ENCODE measurements at places on chromosomes 2 and 18.

DNA sequence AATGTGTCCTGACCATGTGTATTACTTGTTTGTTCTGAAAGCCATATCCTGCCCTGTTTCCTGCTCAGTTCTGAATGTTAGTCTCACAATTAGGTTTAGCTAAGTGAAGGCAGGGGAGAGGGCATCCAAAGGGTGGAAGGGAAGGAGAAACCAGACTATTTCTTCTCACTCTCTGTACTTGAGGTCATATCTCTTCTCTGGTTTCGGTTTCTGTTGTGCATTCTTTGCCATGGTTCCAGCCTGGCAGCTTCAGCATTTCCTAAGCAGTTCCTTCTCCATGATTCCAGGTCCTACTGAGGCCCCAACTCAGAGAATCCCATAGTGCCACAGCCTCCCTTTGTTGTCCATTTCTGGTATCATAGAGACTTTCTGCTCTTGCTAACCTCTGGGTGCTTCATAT is 40.3 kb upstream of the HNMT start:
- no peak for DNase-seq

DNA sequence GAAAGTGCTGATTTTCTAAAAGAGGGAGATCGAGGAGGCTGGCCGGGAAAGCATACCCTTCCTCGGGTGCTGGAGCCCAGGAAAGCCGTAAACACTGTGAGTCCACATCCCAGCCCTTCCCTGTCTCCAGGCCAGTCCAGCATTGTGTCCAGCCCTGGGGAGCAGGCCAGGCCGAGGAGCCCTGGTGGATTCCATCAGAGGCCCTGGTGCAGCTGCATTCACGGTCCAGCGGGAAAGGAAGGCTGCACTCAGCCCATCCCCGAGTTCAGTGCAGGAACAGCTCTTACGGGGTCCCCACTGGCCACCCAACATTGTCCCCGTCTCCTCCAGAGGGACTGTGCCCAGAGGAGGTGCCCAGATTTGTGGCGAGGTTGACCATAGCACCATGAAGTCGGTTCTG is 218.6 kb downstream of the KLHL29 start:
- no peak for DNase-seq

DNA sequence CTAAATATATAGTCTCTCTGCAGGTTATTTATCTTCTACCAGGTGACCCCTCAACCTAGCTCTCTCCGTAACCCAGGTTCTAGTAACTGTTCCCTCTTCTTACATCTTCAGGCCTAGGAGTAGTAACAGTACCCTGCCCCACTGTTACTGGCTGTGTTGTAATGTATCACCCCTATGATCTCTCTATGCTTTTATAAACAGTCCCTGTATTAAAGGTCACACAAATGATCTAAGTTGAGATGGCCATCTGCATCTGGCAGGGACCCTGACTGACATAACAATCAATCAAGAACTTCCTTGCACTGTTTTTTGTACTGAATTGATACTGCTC is 219.7 kb upstream of the STK17B start:
- DNase-seq: no peak

- DNase-seq: no peak
Observed at GRCh38 chr2:145799595-145800108, 1279.7 kb upstream of the ZEB2 start.

- DNase-seq: no peak
Observed at GRCh38 chr18:26088487-26088886, 1.9 kb downstream of the SS18 start.

DNA sequence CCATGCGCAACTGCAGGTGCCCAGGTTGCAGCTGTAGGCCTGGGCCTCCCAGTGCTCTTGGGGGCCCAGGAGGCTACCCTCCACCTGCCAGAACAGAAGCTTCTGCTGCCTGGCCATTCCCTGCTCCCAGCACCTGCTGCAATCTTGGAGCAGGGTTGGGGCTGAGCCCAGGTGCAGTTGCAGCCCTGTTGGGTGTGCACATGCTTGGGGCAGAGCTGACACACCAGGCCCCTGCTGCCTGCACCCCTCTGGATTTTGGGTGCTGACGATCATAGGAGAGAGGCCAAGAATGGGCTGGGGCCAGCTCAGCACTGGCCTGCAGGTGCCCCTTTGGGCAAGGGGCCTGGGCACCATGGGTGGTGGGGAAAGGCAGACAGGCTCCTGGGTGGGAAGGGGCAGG is 20.5 kb upstream of the SP140L start:
- no peak for DNase-seq

GRCh38 chr2:38661306-38661705 is 4.6 kb upstream of the GALM start:
- DNase-seq: no peak

DNA sequence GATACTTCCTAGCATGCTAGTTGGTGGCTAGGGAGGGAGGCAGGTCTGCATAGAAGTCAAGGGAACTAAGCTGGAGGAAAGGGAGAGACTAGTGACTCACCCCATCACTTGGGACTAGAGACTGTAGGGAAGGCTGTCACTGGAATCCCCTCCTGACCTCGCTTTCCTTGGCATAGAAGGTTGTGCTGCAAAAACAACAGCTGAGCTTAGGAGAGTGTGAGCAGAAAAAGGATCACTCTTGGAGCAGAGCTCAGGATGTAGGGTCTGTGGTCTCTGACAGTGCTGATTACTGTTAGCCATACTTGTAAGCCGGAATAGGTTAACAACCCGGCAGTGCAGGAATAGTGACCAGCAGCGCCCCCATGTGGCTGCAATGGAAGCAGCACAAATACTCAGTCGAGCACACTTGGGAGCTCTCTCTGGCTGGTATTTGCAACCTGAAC is 66.9 kb upstream of the SMAD2 start:
- DNase-seq: peak; percentile 2

GRCh38 chr2:161975062-161975812 is 98.8 kb downstream of the DPP4 start:
- DNase-seq: no peak

GRCh38 chr18:54805571-54806334 is 22.5 kb upstream of the RAB27B start:
- DNase-seq: no peak

- no peak for DNase-seq
Observed at GRCh38 chr18:6881034-6881820, 151.7 kb downstream of the ARHGAP28 start.

DNA sequence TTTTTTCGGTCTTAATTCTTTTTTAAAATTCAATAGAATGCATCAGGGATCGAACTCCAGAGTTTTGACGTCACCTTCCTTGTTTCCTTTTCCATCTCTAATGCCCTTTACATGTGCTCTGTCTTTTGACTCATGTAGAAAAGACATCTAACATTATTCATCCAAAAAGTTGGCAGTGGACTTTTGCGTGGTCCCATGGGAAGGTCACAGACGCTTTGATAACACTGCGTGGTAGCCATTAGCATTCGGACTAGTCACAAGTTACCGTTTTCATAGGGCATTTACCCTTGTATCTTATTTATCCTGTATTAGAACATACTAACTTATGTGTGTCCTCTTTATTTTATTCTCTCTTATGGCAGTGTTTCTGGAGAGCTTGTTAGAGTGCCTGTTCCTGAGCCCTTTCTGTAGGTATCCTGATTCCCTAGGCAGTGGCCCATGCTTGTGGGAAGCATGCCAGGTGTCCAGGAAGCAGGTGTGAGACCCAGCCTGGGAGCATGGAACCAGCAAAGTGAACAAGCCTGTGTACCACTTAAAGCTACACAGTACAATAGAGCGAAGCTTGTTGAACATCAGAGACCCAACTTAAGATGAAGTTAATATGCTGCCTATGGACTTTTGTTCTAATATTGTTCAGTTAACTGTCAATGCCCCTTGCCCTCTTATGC is 73.6 kb upstream of the RBM44 start:
- DNase-seq: no peak

- no peak for DNase-seq
Observed at GRCh38 chr18:48815581-48816324, 135.0 kb downstream of the SMAD7 start.

DNA sequence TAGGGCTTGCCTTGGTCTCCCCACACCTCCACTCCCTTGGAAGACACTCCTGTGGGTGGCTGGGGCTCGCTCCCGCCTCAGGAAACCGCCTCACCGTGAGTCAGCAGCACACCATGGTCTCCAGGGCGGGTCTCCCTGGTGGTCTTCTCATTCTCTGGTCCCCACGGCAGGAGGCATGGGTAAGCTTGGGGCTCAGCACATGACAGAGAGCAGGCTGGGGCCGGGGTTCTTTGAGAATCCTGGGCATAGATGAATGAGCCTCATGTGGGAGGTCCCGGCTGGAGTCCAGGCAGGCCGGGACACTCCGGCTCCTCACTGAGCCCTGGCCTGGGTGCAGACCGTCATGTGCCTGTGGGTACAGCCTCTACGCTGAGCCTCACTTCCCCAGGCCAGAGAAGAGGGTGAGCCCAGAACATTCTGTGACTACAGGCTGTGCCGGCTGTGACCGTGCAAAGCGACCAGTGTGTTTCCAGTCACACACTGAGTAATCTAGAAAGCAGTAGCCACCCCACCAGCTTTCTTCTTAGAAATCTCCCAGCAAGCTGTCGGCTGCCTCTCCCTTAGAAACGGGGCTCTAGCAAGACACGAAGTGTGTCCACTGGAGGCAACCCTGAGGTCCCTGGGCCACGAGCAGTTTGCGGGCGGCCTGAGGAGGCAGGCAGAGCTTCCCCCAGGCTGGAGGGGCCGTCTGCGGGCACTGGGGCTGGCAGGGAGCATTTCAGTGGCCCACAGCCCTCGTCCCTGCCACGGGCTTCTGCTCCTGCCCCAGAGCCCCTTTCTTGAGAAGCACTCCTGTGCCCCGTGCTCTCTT is 93.1 kb downstream of the RHOB start:
- DNase-seq: no peak

- no peak for DNase-seq
Observed at GRCh38 chr18:58552057-58552461, 76.8 kb downstream of the ALPK2 start.

DNA sequence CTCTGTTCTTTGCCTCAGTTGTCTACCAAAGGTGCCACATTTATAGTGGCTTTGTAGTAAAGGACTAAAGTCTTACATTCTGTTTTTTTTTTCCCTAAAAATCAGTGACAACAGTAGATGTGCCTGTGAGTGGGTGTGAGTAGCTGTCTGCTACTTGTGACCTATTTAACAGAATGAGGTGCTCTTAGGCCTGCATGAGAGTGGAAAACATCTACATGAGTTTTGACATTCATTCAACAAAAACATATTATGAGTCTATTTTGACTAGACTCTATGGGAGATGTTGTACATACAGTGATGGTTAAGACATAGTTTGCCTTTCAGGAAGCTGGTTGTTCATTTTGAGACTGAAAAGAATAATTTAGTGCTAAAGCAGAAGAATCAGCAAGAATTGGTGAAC is 36.7 kb downstream of the IL1R2 start:
- DNase-seq: no peak

DNA sequence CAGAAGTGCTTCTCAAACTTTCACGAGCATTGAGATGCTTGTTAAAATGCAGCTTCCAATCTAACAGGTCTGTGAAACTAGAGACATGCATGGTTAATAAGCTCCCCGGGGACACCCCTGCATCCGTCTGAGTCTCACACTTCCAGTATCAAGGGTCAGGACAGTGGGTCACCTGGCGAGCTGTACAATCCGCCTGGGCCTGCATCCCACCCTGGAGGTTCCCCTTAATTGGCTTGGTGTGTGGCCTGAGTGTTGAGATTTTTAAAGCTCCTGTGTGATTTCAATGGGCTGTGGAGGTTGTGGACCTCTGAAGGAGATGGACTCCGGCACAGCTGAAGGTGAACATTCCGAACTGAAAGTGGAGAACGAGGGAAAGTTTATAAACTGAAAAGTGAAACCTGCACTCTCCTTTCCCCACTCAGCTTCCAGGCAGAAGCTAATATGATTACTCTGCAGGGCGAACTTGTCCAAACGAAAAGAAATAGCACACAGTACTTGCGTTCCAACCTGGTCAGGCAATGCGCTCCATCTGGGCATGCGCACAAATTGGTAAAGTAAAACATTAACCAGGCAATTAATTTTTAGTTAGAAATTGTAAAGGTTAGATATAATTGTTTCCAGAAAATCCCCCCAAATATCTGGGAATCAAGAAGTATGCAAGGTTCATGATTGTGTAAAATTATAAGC is 191.7 kb upstream of the ALKAL2 start:
- no peak for DNase-seq

GRCh38 chr2:129754831-129755230 is 224.6 kb upstream of the RAB6C start:
- DNase-seq: no peak

GRCh38 chr2:70717431-70718038 is 50.5 kb downstream of the ADD2 start:
- DNase-seq: no peak

DNA sequence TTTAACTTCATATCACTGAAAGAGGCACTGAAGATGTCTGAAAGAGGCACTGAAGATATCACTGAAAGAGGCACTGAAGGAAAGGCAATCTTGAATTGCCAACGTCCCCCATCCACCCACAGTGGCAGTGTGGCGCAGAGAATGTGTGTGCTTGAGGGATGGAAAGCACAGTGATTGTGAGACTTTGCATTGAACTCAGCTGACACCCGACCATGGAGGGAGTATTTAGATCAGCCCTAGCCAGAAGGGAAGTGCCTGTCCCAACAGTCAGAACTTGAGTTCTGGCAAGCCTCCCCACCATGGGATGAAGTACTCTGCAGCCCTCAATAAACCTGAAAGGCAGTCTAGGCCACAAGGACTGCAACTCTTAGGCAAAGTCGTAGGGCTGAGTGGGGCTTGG is 33.8 kb downstream of the MAP4K3 start:
- no peak for DNase-seq

DNA sequence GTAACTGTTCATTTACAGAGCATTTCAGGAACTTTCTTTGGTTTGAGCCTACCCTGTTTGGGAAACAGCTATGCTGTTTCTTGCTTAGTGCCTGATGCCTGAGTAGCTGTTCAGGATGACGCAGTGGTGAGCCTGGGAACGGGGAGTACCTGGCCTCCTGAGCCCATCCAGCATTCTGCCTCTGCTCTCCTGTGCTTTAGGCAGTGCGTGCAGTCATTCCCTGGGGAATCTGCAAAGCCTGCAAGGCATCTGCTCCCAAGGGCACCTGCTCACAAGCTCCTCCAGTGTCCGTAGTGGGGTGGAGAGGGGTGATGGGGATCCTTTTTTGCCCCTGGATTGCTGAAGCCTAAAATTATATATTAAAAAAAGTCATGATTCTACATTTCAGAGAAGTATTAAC is 68.8 kb downstream of the RAPGEF4 start:
- no peak for DNase-seq

- DNase-seq: no peak
Observed at GRCh38 chr2:232058063-232058877, 96.8 kb downstream of the DIS3L2 start.

DNA sequence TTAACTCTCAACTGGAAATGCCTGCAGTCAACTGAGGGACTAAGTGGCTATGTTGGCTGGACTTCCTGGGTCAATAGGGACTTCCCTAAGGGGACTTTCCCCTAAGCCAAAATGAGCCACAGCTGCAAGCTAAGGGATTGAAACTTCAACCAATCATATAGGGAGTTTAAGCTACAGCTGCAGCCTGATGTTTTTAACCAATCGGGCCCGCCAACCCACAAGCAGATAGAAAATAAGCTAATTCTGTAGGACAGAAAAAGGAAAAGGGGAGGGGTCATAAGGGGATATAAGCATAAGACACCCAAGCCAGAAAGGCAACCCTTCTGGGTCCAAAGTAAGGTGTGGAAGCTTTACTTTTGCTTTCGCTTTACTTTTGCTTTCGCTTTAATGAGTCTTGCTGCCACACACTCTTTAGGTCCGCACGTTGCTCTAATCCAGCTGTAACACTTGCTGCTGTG is 927.5 kb downstream of the ERBB4 start:
- DNase-seq: no peak

- DNase-seq: no peak
Observed at GRCh38 chr2:218927422-218927821, 32.0 kb upstream of the CDK5R2 start.
